ENCODE measurements at places on chromosomes 1 and 21.

- peak; percentile 85 for DNase-seq
Observed at GRCh38 chr1:234699795-234700665, 90.1 kb upstream of the IRF2BP2 start.

- DNase-seq: peak; percentile 30
Observed at GRCh38 chr1:111222308-111223125, 5.0 kb upstream of the CHI3L2 start.

- no peak for DNase-seq
Observed at GRCh38 chr1:202291001-202291400, 50.7 kb downstream of the UBE2T start.

DNA sequence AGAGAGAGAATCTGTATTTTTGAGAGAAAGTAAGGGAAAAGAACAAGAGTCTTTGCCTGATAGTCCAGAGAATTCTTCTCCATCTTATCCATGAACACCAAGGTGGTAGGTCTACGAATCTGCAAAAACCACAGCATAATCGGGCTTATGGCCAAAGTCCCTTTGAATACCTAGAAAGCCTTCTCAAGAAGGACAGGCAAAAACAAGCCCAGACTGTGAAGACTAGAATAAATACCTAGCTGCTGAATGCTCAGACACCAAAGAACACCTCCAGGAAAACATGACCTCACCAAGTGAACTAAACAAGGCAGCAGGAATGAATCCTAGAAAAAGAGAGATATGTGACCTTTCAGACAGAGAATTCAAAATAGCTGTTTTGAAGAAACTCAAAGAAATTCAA, 79.2 kb downstream of the HFM1 start:
- DNase-seq: no peak

DNA sequence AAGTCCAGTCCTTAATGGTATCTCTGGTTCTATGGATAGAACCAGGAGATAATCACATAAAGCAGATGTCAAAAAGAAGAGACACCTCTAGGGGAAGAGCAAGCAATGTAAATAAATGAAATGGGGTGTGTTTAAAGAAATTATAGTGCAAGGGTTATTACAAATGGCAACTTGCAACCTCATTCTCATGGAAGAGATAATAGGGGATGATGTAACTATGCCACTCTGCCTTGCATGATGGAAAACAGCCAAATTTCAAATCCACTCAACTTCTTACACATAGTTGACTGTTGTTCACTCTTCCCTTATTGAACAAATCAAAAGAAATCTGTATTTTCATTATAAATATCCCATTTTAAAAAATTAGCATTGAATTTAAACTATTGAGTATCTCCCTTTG, 274.0 kb upstream of the TMPRSS15 start:
- DNase-seq: no peak

DNA sequence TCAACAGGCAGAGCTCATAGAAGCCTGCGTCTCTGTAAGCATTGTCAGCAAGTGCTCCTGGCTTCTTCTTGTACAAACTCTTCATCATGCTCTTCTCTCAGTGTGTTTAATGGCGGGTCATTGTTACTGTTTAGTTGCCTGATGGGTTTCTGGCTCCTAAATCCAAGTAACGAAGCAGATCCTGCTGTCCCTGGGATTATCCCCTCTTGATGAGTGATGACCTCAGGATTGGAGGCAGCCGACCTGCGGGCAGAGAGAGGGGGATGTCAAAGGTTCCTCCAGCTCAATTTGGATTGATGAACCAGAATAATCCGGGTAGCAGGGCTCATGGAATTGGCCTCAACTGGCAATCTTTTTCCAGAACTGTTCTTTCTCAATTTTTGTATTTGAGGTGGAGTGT, 66.1 kb upstream of the BARHL2 start:
- DNase-seq: no peak

- DNase-seq: no peak
Observed at GRCh38 chr1:70719154-70719553, 308.1 kb downstream of the CTH start.

GRCh38 chr1:218408942-218409341, 63.8 kb downstream of the TGFB2 start:
- DNase-seq: no peak

DNA sequence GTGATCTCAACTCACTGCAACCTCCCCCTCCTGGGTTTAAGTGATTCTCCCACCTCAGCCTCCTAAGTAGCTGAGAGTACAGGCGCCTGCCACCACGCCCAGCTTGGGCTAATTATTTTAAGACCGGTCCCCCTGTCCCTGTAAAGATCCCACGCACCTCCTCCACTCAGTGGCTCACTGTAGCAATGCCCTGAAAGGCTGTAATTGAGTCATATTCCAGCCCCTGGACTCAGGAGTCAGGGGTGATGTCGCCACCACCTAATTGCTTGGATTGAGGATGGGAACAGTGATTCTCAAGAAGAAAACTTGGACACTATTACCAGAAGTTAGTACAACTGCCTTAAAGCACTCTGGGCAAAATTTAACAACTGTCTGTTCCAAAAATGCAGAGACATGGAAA, 3.1 kb upstream of the EDARADD start:
- no peak for DNase-seq

DNA sequence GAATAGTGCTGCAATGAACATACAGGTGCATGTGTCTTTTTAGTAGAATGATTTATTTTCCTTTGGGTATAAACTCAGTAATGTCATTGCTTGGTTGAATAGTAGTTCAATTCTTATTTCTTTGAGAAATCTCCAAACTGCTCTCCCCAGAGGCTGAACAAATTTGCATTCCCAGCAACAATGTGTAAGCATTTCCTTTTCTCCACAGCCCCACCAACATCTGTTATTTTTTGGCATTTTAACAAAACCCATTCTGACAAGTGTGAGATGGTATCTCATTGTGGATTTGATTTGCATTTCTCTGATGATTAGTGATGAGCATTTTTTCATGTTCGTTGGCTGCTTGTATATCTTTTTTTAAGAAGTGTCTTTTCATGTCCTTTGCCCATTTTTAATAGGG, 21.9 kb upstream of the EEIG2 start:
- no peak for DNase-seq

GRCh38 chr1:203405703-203406438, 54.9 kb upstream of the FMOD start:
- DNase-seq: no peak

DNA sequence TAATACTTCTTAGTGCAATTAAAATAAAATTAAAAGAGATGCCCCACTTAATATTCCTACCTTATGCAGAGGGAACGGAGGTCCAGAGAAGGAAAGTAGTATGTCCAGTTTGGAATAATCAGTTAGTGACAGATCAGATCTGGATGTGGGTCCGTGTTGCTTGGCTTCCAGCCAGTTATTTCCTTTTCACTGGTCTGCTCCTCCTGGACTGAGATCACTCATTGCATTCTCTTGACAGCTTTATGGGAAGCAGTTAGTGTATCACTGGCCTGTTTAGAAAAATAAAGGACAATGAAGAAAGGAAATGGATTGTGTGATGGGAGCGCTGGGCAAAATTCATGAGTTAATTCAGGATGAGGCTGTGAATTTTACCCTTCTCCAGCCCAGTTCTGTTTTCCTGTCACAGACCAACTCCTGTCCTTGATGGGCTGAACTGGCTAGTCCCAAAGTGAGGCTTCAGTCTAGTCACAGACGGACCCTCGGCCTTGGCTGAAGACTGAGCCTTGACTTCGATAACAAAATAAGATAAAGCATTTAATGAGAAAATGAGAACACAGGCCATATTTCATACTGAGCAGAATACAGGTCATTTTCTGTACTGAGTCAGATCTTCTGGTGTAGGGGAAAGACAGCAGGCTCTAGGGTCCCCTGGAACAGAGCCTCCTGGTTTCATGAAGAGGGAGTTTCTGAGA, 85.2 kb upstream of the TRABD2B start:
- DNase-seq: no peak

DNA sequence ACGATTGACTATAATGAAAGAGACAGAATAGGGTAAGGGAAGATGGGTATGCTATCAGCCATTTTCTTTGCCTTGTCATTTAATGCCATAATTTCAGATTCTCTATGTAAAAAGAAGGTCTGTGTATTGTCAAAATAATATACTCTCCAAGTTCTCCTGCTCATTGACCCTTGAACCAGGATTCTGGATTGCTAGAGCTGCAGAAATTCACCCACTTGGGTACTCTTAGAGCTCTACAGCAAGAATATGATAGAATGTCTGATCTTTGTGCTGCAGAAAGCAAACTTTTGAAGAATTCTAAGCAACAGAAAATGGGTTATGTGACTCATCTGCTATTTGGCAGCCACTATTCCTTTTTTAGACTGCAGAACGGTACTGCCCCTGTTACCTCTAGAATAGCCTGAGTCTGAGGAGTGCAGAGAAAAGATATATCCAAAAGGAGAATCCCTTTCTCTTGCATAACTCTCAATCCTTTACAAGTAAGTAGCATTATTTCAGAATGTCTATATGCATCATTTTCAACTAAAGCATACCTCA, 78.2 kb upstream of the TENT5C start:
- peak; percentile 37 for DNase-seq

GRCh38 chr21:46155514-46156377, at the start of gene FTCD:
TSS of gene FTCD (minus strand) at chr21:46155579. CDS start at chr21:46155523, 56 bp downstream.
- no peak for DNase-seq

DNA sequence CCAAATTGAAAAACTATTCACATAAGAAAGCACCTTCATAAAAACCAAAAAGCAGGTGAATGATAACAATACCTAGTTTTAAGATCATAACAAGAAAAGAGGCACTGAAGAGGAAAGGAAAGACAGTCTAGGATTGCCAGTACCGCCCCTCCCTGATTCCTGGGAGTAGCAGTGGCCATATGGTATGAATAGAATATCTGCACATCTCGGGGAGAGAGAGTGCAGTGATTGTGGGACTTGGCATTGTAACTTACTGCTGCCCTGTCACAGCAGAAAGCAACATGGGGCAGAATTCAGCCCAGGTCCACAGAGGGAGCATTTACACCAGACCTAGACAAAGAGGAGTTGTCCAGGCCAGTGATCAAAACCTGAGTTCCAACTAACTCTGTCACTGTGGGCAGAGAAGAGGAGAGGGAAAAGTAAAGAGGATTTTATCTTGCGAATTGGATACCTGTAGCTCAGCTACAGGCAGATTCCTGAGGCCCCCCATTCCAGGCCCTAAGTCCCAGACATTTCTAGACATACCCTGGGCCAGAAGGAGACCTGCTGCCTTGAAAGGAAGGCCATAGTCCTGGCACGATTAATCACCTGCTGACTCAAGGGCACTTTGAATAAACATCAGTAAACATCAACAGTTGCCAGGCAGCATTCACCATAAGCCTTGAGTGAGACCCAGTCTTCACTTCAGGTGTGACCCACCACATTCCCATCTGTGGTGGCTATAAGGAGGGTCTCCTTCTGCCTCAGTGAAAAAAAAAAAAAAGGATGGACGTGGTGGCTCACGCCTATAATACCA, 397.5 kb downstream of the TGFB2 start:
- no peak for DNase-seq

All from fibroblast of skin of right quadriceps (primary cell).